Activated CD4-positive, alpha-beta T cell treated with anti-CD3 and anti-CD28 coated beads, Interleukin-2, amount 10 ng/mL, durations not matched to agents 7 days and 5 days (primary cell): ENCODE measurements at places on chromosomes 6 and 20. TPM values are rescaled to one million over a fixed set of nuclear protein-coding genes. Genes with fewer than 3 reads are reported as not detected.

DNA sequence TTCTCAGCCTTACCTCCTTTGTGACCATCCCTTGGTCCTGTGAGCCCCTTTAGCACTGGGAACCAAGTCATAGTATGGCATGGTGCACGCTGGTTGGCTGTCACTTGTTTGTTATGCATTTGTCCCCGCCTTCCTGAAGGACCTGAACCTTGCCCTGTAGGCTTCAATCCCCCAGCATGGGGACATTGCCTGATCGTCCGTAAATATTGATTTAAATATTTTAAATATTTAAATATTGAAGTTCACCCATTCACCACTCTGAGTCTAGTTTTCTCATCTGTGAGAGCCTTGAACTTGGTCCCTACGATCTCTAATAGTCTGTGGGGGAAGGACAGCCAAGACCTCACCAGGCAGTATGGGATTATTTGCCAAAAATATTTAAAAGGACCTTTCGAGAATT, 23.8 kb upstream of the PREX1 start:
- DNase-seq = no peak

- DNase-seq = no peak
Measured at GRCh38 chr6:129908356-129908755, 47.2 kb upstream of the TMEM244 start.

GRCh38 chr6:147675281-147675680, 166.8 kb downstream of the SAMD5 start:
- no peak for DNase-seq

DNA sequence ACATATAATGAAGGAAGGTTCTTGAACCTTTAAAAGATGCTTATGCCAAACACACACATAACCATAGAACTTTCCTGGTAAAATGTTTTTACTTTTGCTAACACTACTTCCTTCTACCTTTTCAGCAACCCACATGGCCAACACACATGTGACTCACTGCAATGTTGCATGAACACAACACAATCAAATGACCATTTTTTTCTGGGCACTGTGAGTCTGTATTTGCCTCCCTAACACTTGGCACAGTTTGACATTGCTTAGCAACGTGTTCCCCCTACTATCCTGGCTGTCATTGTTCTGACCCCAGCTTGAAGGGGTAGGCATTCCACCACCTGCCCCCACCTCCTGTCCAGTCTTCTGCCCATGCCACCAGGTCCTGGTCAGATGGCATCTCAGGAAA, 204.8 kb upstream of the PRND start:
- DNase-seq = no peak

GRCh38 chr20:5806457-5807263, 56.5 kb downstream of the SHLD1 start:
- no peak for DNase-seq

- DNase-seq = no peak
Measured at GRCh38 chr6:105651969-105652368, 249.1 kb upstream of the PREP start.

DNA sequence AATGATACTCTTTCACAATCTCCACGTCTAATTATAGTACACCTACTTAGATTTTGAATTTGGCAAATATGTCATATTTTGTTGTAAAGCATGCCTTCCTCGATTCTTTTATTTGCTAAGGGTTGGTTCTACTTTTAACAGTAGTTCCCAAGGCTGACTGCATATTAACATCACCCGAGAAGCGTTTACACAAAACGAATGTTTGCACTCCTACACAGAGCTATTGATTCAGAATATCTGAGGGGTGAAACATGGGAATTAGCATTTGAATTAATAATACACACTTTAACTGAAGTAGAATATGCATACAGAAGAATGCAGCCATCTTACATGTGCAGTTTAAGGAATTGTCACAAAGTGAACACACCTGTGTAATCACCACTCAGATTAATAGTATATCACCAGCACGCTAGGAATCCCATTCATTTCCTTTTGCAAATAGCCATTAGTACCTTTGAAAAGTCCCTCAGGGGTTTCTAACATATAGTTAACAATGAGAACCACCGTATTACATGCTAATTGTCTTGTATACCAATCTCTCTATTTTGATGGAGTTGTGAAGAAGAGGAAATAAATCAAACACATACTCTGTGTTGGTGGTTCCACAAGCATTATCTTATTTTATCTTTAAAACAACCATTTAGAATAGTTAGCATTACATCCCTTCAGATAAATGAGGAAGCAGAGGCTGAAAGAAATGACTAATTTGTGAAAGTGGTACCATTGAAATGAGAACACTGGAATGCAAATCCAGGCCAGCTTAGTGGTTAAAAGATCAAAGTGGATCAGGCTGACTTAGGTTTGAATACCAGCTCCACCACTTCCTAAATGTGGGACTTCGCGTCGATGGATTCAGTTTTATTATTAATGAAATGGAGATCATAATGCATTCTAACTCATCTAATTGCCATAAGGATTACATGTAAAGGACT, 317.6 kb downstream of the HDGFL1 start:
- DNase-seq = no peak

- DNase-seq = no peak
Measured at GRCh38 chr6:26016245-26016962, 53.8 kb downstream of the TRIM38 start.

DNA sequence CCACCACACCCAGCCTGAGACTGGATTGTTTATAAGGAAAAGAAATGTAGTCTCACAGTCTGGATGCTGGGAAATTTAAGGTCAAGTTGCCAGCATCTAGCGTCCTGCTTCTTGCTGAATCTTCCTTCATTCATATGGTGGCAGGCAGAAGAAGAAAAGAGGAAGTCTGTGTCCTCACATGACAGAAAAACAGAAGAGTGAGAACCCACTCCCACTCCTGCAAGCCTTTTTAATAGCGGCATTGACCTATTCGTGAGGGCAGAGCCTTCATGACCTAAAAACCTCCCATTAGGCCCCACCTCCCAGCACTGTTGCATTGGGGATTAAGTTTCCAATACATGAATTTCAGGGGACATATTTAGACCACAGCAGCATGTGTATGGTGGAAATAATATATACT, 160.8 kb upstream of the BMP2 start:
- no peak for DNase-seq

- no peak for DNase-seq
Measured at GRCh38 chr20:663315-664090, 10.5 kb upstream of the SRXN1 start.

- no peak for DNase-seq
Measured at GRCh38 chr20:16966276-16966880, 218.2 kb downstream of the OTOR start.

- DNase-seq = no peak
Measured at GRCh38 chr6:24865161-24865560, 66.4 kb upstream of the ARMH2 start.

DNA sequence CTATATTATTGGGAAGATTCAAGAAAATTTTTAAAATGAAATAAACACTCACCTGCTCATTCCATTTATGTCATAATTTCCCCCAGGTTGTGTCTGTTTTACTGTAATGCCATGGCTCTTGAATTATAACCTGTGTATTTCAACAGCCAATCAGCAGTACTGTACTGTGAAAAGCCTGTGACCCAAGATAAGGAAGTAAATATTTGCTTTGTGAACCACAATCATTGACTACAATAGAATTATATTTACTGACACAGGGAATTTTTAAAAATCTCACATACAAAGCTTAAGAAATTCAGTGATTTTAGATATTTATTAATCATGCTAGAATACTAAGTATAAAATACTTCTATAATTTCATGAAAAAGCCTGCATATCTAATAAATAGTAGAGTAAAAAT, 6.0 kb downstream of the RGS17 start:
- no peak for DNase-seq

GRCh38 chr6:32956176-32956575, 3.3 kb upstream of the HLA-DMA start:
- no peak for DNase-seq

GRCh38 chr6:90021711-90022110, 127.4 kb downstream of the GJA10 start:
- DNase-seq = no peak

DNA sequence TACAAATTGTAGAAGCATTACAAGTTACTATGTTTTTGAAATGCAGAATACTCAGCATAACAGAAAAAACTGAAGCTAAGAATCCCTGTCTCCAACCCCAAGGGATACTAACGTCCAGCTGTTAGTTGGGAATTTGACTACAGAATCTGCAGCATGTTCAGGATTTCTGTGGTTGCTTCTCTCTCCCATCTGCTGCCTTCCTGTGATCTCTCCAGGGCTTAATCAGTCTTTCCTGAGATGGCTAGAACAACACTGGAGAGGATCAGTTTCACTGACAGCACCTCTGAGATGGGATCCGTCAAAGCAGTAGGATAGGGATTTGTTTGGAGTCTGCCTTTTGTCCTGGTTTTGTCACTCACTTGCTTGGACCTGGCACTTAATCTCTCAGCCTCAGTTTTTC, 73.3 kb upstream of the NUP153 start:
- no peak for DNase-seq

- no peak for DNase-seq
Measured at GRCh38 chr6:136963259-136963658, 41.2 kb downstream of the SLC35D3 start.

C6orf15 gene
- total RNA-seq = not detected

MOXD1 gene
- total RNA-seq = not detected

GNMT gene
- total RNA-seq = 1.1 TPM

PI16 gene
- total RNA-seq = 15.1 TPM

TCF19 gene
- 86.3 TPM for total RNA-seq

PTK6 gene
- 0.74 TPM for total RNA-seq

SPATA25 gene
- total RNA-seq = 0.84 TPM
